ENCODE measurements at places on chromosomes 7 and 10.

- no peak for DNase-seq
Observed at GRCh38 chr7:56121440-56121839, 5.2 kb upstream of the NUPR2 start.

DNA sequence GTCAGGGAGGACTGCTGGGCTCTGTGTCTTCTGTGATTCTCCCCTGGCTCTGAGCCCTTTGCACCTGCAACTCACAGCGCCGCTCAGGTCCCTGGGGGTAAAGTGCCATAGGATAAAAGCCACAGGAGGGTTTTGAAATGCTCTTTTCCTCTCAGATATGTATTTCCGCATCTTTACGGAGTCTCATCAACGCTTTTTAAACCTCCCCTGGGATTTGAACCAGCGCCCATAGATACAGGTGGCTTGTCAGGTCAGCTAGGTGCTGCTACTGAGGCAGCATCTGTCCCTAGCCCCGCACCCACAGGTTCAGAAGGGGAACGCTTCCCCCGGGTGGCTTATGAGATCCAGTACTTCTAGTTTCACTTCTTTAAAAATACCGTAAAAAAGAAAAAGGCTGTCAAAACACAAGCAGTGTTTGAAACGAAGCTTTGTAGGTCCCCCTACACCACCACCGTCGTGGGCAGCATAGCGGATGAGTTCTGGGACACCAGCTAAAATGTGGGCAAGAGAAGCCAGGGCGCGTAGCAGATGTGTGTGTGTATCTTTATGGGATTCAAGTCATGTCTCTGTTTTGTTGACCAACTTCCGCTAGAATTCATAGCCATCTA, 173.5 kb downstream of the CUX1 start:
- DNase-seq, result no peak

DNA sequence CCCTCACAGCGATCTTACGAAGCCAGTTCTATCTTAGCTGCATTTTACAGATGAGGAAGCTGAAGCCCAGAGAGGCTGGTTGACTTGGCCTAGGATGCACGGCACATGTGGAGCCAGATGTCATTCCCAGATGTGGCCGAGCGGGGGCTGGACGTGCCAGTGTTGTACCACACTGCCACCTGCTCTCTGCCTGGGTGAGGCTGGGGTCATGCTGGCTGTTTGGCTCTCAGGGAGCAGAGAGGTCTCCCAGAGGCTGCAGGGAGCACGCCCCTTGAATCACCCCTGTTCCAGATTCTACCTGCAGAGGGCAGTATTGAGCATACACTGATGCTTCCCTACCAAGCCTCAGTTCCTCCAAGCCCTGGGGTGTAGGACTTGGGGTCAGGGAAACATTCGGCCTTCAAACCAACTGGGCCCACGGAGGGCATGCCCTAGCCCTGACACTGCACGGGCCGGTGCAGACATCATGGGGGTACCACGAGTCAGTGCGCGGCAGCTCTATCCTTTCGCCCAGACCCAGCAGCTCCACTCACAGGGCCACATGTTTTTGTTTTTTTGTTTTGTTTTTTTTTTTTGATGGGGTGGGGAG, 3.8 kb upstream of the GTF2IRD1 start:
- DNase-seq, result peak; percentile 68

GRCh38 chr10:97596101-97597082, 6.9 kb downstream of the C10orf62 start:
- no peak for DNase-seq

DNA sequence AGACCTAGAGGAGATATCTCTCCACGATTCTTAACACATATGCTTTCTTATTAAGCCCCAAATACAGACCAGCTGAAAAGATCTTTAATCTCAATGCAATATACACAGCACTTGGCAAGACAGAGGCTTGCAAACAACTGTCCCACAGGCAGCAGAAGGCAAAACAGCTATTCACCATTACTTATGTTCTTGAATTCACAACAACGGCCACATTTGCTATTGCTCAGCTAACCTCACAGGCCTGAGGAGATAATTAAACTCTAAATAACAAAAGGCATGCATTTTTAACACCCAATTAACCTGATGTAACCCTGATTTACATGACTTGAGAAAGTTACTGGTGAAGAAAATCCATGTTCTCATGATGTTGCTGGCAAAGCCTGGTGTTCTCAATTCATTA, 216.4 kb downstream of the CRPPA start:
- DNase-seq, result no peak

- no peak for DNase-seq
Observed at GRCh38 chr10:21337171-21337792, 188.2 kb downstream of the SKIDA1 start.

GRCh38 chr7:5693529-5693928, 87.9 kb downstream of the RNF216 start:
- DNase-seq, result no peak

- no peak for DNase-seq
Observed at GRCh38 chr10:77770868-77771175, 133.2 kb upstream of the KCNMA1 start.

GRCh38 chr7:569071-569855, 49.6 kb upstream of the PDGFA start:
- DNase-seq, result no peak

DNA sequence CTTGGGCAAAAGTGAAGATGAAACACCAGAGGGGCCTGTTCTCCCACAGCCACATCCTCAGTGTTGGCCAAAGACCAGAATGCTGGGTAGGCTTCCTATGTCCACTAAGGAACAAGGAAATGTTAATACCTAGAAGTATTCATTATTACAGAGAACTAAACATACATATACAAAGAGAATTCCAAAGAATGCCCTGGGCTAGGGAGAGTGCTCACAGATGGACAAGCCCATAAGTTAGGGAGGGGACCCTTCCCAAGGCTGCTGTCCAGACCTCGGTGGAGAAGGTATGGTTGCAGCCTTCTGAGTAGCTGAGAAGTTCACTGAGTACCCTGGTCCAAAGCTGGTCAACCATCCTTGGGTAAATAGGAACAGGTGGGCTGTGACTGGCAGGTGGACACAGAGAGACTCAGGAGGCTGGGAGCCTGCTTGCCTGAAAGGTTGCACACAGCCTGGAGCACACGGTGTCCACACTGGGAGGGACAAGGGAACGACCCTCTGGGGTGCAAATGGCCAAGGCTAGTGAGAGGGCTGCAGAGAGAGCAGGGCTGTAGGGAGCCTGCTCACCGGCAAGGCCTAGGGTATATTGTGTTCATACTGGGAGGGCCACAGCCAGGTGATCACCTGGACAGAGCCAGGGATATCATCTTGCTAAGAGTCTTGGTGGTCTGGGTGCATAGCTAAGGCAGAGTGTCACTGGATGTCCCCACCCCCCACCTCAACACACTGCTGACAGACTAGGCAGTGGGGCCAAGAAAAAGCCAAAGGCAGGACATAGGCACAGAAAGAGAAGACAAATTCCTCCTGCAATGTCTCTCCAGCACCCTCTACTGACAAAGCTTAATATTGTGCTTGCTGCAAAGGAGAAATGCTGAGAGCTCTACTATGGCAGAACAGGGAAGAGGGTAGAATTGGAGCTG, 40.3 kb downstream of the CPVL start:
- DNase-seq, result no peak

DNA sequence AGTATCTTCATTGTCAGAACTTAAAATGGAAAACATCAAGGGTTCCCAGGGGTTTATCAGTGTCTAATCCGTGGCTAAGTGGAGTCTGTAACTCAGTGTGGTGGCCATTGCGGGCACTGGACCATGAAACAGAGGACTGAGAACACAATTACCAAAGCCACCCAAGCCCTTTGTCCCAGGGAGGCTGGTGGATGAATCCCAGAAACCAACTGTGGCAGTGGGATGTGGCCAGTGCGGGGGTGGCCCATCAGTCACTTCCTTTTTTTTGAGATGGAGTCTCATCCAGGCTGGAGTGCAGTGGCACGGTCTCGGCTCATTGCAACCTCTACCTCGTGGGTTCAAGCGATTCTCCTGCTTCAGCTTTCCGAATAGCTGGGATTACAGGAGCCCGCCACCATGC, 61.8 kb downstream of the TACC2 start:
- DNase-seq, result no peak

DNA sequence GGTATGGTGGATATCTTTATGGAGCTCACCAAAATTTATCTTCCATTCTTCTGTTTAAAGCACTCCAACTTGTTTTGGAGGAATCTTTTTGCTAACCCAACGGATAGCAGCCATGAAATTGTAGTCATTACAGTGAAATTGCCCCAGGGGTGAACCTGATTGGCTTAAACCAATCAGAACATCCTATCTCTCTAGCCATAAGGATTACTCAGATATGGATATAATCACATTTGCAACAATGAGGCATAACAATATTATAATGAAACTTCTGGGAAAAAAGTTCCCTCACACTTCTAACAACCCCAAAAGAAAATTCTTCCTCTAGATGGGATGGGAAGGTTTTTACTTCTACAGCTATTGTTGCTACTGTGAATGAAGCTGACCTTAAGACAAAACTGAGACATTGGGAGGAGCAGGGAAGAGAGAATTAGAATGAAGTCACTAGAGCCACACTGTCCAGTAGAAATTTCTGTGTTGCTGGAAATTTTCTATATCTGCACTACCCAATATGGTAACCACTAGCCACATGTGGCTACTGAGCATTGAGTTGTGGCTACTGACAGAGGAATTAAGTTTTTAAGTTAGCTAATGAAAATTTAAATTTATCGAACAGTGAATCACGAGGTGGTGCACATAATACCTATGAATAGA, 50.4 kb upstream of the ARHGAP21 start:
- DNase-seq, result no peak

DNA sequence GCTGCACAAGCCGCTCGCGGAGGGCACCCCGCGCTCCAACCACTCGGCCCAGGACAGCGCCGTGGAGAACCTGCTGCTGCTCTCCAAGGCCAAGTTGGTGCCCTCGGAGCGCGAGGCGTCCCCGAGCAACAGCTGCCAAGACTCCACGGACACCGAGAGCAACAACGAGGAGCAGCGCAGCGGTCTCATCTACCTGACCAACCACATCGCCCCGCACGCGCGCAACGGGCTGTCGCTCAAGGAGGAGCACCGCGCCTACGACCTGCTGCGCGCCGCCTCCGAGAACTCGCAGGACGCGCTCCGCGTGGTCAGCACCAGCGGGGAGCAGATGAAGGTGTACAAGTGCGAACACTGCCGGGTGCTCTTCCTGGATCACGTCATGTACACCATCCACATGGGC, 50.0 kb downstream of the FIGNL1 start:
- no peak for DNase-seq

All from activated T-cell treated with anti-CD3 and anti-CD28 coated beads for 4 hours (primary cell).